ENCODE measurements at places on chromosomes 5 and 9.

- DNase-seq = no peak
Observed at GRCh38 chr5:135915466-135916001, 19.9 kb upstream of the IL9 start.

- DNase-seq = no peak
Observed at GRCh38 chr5:97111616-97112015, 30.8 kb downstream of the LIX1 start.

DNA sequence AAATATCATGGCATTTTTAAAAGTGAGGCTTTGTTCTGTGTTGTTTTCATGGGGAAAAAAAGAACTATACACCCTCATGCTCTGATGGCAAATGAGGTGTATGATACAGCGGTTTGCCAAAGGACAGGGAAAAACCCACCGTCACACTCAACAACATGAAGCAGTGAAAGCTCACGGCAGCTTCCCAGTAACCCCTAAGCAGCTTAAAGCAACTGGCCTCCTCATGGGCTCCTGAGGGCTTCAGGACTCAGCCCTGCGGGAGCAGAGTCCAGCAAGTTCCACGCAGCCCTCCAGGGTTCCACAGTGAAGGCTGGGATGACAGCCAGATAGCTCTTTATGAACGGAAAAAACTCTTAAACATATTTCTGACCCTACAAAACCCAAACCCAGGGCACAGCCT lies 12.9 kb downstream of the BARHL1 start:
- DNase-seq = no peak

DNA sequence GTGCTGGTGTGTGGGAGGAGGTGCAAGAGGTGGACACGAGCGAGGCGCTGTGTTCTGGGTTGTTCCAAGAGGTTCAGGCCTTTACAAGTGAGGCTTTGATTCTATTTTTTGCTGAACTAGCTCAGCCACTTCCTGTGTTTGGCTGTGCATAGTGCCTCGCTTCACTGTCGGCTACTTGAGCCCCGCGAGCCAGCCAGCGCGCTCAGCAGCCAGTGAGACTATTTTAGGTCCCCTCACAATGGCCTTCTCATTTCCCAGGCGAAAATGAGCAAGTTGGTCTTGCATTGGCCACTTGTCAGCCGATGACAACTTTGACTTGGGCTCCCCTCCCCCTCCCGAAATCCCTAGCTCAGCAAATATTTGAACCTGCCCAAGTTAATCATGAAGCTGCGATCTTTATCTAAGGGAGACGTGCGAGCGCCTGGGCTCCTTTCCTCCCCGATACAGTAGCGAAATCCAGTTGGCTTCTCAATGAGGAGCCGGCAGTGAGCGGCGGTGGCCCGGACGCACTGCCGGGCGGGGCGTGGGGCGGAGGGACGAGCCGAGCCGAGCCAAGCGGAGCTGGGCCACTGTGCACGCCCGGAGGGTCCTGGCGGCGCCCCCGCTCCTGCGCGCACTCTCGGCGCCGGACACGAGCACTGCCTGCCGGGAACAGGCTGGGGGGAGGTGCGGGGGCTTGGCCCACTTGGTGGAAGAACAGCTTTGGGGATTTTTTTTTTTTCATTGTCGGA lies 72.6 kb downstream of the PIK3R1 start:
- peak; percentile 16 for DNase-seq

GRCh38 chr5:116661419-116661818 lies 86.8 kb upstream of the SEMA6A start:
- no peak for DNase-seq

DNA sequence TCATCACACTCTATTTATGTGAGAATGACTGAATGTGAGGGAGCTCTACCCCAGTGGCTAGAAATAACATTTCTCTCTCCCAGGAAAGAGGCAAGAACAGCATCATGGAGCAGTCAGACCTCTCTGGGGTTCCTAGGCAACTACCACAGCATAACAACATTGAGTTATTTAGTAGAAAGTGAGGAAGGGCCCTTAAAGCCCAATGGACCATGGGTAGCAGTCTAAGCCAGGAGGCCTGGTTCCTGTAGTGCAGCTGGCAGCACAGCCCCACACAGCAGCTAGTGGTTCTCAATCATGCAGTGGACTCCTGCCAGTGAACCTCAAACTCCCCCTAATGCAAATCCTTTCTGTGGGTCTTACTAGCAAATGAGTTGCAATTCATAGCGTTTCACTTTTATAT lies 55.3 kb downstream of the SPEF2 start:
- DNase-seq = no peak

- DNase-seq = no peak
Observed at GRCh38 chr9:121663591-121663990, 12.2 kb downstream of the DAB2IP start.

- no peak for DNase-seq
Observed at GRCh38 chr9:136385015-136385414, 11.5 kb upstream of the CARD9 start.

GRCh38 chr9:93299418-93300174 lies 115.7 kb downstream of the WNK2 start:
- no peak for DNase-seq

GRCh38 chr9:97873882-97874281 lies 20.9 kb downstream of the FOXE1 start:
- no peak for DNase-seq

DNA sequence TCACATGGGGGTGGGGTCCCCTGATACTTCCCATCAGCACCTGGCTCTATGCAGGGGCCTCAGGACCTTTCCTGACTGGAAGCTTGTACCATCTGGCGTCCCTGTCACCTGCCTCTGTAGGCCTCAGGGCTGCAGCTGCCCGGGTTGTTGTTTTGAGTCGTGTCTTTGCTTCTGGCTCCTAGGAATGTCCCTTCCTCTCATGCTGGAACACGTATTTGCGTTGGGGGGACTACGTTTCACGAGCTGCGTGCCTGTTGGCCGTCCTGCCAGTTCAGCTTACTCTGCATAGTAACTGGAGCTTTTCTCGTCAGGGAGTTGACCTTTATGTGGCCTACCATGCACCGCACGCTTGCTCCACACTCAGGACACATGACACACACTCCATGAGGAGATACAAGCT lies 54.9 kb upstream of the IRX4 start:
- no peak for DNase-seq

DNA sequence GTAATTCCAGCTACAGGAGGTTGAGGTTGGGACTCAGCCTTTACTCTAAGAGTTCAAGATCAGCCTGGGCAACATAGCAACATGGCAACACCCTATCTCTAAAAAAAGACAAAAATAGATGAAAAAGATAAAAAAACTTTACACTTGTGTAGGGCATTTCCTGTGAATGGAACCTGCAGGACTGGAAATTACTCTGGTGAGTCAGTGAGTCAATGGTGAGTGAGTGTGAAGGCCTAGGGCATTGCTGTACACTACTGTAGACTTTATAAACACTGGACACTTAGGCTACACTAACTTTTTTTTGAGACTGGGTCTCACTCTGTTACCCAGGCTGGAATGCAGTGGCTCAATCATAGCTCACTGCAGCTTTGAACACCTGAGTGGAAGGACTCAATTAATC lies 19.5 kb upstream of the ARSI start:
- no peak for DNase-seq

DNA sequence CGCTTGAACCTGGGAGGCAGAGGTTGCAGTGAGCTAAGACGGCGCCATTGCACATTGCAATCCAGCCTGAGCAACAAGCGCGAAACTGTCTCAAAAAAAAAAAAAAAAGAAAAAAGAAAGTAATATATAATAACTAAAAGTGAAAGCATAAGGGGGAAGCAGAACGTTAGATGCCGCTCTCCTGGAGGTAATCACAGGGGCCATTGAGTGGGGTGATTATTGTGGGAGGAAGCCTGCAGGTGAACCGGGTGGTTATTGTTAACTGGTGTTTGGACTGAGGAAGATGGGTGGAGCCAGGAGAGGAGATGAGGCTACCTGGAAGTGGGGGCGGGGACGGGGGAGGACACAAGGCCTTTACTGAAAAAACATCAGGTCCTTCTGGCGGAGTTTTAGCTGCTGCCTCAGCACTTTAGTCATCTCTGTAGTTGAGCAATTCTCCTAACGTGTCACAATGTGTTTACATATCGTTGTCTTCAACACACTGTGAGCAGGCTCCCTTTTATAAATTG lies 5.3 kb upstream of the TJP2 start:
- DNase-seq = no peak

Data from stimulated activated CD8-positive, alpha-beta memory T cell treated with anti-CD3 and anti-CD28 coated beads, Interleukin-4, amount 100 ng/mL, for 1 hour (primary cell).